ENCODE measurements at places on chromosomes 7 and 10.

DNA sequence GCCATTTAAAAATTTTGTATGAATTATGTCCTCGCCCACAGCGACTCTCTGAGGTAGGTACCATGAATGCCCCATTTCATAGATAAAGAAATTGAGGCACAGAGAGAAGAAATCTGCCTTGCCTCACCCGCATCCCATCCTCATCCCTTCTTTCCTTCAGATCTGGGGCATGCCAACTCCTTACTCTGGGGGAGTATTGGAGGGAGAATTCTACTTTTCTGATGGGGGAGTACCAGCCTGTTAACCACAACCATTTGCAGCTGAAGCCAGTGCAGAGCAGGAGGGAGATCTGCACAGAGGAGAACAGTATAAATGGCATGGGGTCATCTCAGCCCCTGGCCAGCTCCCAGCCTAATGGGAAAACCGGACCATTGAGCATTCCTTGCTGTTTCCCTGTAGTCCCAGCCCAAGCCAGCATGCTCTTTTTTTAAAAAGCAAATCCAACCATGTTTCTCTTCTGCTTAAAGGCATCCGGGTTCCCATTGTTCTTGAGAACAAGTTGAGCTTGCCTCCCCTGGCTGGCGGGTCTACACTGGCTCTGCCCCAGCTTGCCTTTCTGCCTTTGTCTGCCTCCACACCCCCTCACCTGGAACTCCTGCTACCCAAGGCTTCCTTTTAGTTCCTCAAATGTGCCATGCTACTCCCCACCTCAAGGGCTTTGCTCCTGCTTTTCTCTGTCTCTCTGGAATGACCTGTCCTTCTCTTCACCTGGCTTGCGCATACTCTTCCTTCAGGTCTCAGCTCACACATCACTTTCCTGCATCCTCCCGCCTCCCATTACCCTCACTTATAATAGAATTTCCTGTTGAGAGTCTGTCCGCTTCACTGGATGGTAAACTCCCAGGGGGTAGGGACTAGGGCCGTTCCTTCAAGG is 8.8 kb upstream of the ZNF503 start:
- no peak for DNase-seq

- no peak for DNase-seq
Observed at GRCh38 chr10:61795147-61795546, 106.4 kb upstream of the ARID5B start.

DNA sequence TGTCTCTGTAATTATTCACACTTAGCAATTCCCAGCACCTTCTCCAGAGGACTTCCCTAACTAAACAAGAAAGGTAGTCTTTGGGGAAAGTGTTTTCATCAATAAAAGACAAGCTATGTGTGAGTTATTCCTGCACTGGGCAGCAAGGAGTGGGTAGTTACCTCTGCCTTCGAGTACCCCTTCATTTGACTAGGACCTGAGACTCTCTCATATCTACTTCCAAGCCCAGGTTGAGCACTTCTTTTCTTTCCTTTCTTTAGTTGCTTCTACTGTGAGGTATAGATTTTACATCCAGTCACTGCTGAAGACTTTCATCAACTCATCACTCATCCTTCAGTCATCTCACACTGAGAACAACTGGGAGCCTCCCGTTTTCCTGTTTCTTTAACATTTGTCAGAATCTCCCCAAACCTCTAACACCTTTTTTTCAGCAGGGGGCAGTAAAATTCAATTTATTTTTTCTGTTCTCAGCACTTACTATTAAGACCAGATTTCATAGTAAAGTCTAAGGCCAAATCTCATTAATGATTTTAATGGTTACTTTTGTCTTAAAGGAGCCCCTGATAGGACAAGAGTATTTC is 80.1 kb upstream of the PRSS1 start:
- peak; percentile 26 for DNase-seq

DNA sequence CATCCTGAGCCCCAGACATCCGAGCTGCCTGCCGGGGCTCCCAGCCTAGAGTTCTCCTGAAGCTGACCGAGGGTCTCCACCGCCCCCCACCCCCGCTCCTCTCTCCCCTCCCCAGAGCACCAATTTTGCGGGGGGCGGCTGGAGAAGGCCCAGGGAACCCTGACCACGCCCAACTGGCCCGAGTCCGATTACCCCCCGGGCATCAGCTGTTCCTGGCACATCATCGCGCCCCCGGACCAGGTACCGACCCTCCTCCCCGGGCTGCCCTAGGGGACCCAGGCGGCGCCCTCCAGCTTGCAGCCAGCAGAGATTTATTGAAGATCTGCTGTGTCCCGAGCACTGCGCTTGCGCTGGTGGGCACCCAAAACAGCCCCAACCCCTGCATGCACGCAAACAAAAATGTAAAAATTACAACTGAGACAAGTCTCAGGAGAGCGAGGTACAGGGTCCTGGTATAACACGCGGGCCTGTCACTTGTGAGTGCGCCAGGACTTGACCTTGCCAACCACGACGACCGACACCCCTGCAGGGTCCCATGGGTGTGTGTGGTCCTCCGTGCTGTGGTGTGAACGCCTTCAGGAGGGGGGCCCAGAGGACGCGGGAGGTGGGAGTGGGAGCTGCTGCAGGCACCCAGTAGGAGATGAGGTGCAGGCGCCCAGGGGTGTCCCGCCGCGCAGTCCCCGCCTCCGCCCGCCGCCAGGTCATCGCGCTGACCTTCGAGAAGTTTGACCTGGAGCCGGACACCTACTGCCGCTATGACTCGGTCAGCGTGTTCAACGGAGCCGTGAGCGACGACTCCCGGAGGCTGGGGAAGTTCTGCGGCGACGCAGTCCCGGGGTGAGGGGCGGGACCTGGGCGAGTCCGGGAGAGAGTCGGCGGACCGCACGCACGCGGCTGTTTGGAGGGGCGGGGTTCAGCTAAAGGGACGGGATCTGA is 3.1 kb downstream of the PCOLCE start:
- DNase-seq = no peak

DNA sequence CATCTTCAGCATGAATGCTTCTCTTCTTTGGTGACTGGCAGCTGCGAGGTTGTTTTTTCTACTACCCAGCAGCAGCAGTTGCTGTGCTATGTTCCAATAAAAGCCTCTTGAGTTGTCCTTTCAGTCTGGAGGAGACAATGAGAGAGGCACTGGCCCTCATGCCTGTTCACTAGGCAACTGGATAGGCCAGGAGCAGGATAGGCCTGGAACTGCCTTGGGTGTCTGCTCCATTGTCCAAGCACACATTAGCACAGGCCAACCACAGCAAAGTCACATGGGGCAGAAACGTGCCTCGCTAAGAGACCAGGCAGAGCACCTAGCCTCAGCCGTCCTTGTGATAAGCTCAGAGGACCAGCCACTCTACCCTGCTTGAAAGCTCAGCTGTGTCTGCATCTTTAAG is 76.9 kb upstream of the PDCD4 start:
- no peak for DNase-seq

DNA sequence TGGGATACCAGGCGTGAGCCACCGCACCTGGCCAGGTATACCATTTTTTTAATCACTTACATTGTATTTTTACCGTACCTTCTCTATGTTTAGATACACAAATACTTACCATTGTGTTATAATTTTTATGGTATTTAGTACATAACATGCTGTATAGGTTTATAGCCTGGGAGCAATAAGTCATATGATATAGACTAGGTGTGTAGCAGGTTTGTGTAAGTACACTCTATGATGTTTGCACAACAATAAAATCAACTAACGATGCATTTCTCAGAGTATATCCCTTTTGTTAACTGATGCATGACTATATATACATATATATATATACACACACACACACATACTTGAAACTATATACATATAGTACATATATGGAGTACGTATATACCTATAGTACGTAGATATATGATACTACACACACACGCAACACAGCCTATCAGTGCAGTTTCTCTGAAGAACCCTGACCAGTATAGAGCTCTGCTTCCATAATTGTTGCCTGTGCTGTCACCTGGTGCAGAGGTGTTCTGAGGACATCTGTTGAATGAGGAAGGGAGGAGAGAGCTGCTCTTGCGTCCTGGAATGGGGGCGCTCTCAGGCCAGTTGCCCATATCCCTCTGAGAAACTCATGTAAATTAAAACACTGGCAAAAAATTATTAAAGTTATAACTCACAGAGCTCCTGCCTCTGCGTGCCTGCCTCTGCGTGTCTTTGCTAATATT is 315.3 kb downstream of the FGFR2 start:
- no peak for DNase-seq

- DNase-seq = no peak
Observed at GRCh38 chr10:103616705-103617601, 123.4 kb downstream of the NEURL1 start.

DNA sequence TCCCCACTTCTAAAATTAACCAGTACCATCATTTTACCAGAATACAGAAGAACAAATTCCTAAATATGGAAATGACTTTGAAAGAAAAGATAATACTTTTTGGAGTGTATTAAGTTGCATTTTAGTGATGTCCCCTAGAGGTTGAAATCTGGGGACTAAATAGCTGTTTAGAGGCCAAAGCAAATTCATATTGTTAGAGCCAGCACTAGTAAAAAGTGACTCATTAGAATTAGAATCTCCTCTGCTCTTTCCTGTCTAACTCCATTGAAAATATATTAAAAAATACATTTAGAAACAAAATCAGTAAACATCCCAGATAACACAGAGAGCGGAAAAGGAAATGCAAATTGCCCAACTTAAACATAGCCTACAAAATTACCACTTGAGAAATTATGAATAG is 1189.6 kb upstream of the C7orf33 start:
- no peak for DNase-seq

DNA sequence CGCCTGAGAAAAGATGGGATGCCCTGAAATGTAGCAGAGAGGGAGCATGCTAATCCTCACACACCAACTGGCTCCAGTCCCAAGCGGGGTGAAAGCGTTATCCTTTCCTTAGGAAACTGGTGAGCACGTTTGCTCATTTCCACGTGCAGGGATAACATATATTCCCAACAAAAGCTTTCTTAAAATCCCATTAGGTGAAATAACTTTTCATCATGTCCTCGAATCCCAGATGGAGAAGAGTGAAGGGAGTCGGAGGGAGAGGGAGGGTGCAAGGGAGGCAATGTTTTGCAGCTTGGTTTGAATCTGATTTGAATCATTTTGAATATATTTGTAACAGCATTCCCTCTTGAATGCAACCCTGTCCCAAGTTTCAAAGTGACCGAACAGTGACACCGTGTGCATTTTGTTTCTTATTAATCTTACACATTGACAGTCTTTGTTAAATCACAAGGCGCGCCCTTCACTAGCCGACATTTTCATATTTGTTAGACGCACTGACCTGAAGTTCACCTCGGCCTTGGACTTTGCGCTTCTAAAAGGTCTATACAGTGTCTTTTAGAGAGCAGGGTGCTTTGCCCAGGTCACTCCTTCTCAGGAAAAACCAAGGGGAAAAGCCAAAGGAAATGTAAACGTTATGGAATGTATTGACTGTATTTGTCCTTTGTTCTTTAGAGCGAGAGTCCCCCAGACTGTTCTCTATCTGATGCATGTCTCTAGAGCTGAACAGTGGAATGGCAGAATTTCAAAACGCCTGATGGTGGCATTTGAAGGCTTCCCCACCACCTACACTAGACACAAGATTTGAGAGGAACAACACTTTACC is 3.1 kb upstream of the HOXA4 start:
- no peak for DNase-seq

- no peak for DNase-seq
Observed at GRCh38 chr7:22138106-22138505, 192.4 kb upstream of the CDCA7L start.

GRCh38 chr7:20197125-20197748 is 19.9 kb downstream of the MACC1 start:
- no peak for DNase-seq

GRCh38 chr7:41147606-41148485 is 555.0 kb downstream of the INHBA start:
- no peak for DNase-seq

DNA sequence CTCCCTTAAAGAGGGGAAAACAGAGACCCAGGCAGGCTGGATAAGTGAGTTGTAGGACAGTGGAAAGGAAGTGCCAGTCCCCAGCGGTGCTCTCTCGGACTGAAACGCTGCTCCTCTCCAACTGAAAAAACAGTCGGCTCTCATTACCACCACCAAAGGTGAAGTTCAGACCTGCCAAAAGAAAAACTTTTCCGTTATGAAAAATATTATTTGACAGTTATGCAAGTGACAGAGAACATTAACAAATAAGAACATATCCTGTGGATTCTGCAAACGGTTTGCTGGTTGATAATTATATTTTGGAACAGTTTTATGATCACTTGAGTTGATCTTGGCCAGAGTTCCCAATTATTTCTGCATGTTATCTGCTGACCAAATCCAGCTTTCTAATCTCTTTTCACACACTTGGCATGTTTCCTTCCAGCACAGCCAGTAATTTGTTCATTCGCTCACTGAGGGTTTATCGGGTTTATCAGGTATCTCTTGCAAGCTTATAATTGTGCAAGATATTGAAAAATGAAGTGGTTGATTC is 82.6 kb downstream of the PTPRE start:
- no peak for DNase-seq

DNA sequence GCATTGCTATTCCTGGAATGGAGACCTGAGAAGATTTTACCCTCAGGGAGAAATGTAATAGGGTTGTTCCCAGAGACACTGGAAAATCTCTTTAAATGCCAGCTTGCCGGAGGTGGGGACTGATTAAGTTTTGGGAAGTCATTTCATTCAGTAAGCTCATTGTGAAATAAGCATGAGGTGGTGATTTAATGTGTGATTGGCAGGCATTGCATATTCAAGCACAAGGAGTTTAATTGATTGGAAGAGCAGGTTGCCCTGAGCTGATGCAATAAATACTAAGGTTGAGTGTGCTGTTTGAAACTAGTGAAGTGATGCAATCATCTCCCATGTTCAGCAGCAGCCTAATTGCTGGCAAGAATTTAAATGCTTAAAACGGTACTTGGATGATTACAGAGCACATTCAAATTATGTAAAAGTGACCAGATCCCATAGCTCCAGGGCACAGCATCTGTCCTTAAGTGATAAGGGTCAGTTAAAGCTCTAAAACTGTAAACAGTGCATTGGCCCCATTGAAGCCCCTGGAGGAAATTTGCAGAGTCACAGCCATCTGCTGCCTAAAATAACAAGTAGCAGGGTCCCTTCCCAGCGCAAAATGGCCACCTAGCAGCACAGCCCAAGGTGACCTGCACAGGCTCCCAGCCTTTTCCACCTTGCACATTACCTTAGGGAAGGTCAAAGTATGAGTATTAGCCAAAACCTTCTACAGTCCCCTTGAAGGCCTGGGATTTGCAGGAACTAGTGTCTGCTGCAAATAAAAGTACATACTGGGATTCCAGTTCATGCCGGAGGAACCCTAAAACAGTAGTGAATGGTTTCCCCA is 92.1 kb downstream of the CCDC71L start:
- DNase-seq = no peak
